ENCODE measurements at places on chromosomes 4 and X.
A peak's percentile ranks its signal among the peaks of the same experiment; 100 is the strongest.

GRCh38 chr4:52833941-52834525, 28.1 kb upstream of the RASL11B start:
- DNase-seq, result no peak

GRCh38 chr4:180190382-180190781, 2052.8 kb upstream of the TENM3 start:
- no peak for DNase-seq

- no peak for DNase-seq
These were observed 17.1 kb downstream of the SMIM14 start for GRCh38 chr4:39621582-39621981.

DNA sequence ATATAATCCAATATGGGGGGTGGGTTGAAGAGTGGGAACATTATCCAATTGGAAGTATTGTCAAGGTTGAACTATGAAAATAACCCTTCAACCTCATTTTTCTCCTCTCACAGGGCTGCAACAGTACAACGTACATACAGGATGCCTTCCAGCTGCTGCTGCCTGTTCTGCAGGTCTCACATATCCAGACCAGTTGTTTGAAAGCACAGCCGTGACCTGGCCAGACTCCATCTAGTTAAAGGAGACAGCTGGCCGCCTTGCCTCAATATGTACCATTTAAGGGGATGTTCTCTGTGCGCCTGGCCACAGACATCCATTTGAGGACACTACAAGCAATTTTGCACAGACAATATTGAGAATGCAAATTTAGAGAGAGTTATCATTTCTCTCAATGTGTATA, 75.7 kb downstream of the FAM114A1 start:
- no peak for DNase-seq

DNA sequence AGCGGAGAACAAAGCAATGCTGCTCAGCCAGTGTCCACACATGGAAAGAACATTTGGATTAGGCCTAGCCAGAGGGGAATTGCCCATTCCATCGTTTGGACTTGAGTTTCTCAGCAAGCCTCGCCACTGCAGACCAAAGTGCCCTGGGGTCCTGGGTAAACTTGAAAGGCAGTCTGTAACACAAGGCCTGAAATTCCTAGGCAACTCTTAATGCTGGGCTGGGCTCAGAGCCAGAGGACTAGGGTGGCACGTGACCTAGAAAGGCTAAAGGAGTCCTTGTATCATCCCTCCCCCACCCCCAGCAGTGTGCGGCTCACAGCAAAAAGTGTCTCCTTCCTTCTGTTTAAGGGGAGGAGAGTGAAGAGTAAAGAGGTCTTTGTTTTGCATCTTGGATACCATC, 210.4 kb upstream of the ARX start:
- DNase-seq, result no peak

- DNase-seq, result no peak
These were observed 29.1 kb downstream of the UGDH start for GRCh38 chr4:39497909-39498726.

- DNase-seq, result no peak
These were observed 61.6 kb downstream of the HPGD start for GRCh38 chr4:174460684-174461083.

GRCh38 chr4:183173580-183174526, 74.8 kb downstream of the WWC2 start:
- no peak for DNase-seq

- DNase-seq, result no peak
These were observed 64.5 kb downstream of the CDS1 start for GRCh38 chr4:84647312-84647884.

GRCh38 chr4:22692736-22693135, at the start of gene GBA3:
Gene GBA3, plus strand, starts transcription at chr4:22692937.
- DNase-seq, result no peak

- no peak for DNase-seq
These were observed 410 bp downstream of the GNL3L start for GRCh38 chrX:54530357-54530900.

- no peak for DNase-seq
These were observed 130.6 kb upstream of the GLRA2 start for GRCh38 chrX:14398725-14399124.

- DNase-seq, result no peak
These were observed 37.7 kb downstream of the ETDC start for GRCh38 chrX:135346975-135347374.

DNA sequence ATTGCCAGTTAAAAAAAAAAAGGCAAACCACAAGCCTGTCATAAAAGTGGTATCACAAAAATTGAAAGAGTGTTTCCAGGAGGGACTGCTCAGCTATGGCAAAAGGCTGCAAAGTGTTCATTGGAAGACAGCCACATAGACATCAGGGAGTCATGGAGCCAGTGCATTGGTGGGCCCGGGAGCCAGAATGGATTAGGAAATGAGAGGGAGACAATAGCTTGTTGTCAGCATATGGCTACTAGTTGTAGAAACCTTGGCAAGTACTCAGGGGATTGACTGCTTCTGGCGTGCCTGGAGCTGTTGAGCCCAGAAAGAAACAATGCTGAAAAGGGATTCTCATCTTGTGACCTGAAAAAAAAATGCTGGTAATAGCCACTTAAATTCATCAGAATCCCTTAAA, 5.0 kb downstream of the GAR1 start:
- no peak for DNase-seq

- no peak for DNase-seq
These were observed 56.6 kb downstream of the LINC00632 start for GRCh38 chrX:140766024-140766611.

GRCh38 chrX:21373637-21374162, 518 bp upstream of the CNKSR2 start:
- no peak for DNase-seq

DNA sequence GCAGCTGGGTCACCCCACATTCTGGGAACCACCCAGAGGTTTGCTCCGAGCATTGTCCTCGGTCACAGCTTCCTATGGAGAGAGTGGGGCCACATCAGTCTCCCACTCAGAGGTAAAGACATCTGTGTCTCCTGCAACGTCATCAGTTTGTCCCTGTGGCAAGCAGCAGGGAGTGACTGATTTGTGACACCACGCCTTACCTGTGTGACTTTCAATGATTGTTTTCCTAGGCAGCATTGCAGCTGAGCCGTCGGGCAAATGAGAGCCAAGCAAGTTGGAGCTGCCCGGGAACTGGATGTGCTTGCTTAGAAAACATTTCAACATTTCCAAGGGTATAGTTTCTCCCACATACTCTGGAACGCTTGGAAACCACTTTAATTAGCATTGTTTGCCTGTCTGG, 29.7 kb upstream of the HELT start:
- DNase-seq, result no peak

DNA sequence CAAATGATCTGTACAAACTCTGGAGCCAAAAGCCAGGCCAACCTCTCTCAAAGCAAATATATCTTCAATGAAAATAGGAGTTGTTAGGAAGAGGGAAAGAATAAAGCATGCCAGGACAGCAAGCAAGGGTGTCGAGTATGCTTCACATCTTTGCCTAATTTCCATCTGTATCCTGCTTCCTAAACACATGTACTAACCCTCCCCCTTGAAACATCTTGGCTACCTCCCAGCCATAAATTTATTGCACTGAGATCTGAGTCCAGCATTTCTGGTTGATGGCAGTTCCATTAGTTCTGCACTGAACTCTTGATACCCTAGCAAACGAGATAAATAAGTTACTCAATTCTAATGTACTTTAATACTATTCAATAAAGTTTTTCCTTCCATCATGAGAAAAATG, 430.5 kb upstream of the TRAM1L1 start:
- DNase-seq, result no peak

DNA sequence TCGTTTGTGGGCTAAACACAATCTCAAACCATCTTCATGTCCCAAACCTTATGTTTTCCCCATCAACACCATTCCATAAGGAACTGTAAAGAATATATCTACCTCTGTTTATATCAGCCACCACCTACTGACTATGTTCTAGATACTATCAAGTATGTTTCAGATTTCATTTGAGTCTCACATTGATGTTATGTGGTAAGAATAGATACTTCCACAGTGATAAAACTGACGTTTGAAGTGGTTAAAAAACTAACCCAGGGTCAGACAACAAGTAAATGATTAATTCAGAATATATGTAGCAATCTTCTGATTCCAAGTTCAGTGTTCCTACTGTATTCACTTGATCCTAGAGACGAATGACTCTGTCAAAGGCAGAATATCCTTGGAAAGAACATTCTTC, 156.8 kb upstream of the RASGEF1B start:
- no peak for DNase-seq

DNA sequence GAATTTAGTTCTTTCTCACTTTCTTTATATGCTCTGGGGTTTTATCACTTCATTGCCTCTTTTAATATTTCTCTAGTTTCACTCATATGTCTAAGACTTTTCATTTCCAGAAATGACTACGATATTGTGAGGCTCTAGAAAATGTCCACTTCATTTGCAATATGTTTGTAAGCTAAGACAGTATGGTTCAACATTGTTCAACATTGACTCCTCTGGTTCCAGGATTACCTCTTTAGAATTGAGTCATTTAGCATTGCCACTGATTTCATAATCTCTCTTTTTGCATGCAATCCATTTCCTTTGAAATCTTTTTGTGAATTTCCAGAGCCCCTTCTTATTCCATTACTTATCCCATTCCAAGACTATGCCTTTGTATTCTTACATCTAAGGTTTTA, 32.3 kb downstream of the BBS12 start:
- no peak for DNase-seq

- no peak for DNase-seq
These were observed 39.5 kb upstream of the ZFX start for GRCh38 chrX:24110069-24110468.

DNA sequence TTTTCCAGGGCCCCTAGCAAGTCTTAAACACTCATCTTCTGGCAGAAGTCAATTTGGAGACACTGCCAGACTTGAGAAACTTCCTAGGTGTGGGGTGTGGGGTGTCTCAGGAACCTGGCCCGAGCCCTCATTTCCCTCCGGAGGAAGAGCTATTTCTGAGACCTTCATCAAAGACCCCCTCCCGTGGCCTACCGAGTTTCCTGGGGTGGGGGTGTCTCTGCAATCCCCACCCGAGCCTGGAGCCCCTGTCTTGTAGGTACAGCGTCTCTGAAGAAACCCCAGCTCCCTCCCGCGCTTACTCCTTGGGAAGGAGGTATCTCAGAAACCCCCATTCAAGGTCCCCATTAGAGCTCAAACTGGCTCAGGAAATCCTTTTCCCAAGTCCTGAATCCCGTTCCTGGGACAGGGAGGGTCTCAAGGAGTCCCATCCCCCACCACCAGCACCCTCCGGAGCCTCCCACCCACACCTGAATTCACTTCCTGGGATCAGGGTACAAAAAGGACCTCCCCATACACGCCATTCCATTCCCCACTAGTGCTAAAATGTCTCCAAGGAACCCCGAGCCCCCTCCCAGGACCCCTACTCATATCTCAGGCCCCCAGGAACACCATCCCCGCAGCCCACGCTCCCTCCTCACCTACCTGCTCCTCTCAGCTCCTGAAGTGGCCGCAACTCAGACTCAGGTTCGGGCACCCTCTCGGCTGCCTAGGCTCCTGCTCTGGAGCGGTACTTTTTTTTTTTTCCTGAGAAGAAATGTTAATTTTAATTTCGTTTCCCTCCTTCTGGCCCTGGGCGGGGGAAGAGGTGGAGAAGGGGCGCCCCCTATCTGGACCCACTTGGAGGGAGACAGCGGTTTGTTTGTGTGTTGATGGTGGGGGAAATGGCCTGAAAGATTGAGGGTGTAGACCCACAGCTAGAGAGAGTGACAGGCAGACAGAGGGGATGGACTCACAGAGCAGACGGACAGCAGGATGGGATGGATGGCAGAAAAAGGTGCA, 1.1 kb downstream of the SLC38A5 start:
- DNase-seq, result no peak

GRCh38 chr4:105666693-105667092, 41.8 kb downstream of the INTS12 start:
- DNase-seq, result no peak

DNA sequence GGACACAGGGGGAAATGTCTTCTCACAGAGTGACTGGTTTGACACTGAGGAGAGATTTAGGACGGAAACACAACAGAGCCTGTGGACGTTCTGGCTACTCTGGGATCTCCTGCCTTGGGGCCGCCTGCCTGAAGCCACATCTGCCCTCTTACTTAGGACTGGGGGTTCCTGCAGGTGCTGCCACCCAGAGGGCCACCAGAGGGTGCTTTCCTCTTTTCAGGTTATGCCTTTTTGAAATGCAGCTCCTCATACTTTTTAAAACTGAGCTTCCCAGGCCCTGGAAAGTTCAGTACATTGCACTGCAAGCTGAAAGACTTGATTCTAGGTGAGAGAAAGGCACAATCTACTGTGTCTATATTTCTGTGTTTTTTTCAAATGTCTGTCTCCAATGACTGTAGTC, 92.2 kb upstream of the PGRMC2 start:
- DNase-seq, result no peak

- DNase-seq, result no peak
These were observed 294.0 kb downstream of the TENM3 start for GRCh38 chr4:182537031-182537795.

GRCh38 chr4:1201851-1202525, 29.6 kb upstream of the SPON2 start:
- DNase-seq, result peak; percentile 58

DNA sequence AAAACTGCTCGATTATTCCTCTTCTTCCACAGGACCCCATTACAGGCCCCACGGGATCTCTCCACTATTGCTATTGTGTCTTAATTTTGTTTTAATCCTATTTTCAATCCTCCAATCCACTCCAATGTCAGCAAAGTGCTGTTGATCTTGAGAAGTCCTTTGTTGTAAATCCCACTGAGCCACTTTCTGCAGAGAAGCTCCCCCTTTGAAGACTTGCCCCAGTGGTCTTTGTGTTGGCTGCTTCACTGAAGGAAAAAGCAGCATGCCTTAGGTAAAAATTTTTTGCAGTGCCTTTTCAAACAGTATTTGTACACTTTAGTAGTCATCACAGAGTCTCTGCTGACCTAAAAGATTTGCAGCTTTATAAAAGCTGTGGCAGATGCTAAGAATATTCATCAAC, 252.0 kb upstream of the SLC7A11 start:
- no peak for DNase-seq

DNA sequence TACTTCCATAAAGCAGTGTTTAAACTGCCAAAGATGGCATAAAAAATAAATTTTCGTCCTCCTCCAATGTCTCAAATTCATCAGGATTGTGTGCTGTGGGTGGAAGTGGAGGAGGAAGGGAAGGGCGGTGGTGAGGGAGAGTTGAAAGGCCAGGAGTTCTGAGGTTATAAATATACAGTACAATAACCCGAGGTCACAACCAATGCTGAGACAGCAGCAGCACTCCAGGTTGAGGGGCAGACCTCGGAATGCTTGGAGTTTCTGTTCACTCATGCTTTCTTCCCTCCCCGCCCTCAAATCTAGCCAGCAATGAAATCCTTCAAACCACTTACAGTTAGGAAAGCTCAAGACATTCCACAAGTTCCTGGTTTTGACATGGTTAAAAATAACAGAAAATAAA, 134.0 kb upstream of the SMAD1 start:
- no peak for DNase-seq
